ENCODE measurements at places on chromosomes 11 and 22.

DNA sequence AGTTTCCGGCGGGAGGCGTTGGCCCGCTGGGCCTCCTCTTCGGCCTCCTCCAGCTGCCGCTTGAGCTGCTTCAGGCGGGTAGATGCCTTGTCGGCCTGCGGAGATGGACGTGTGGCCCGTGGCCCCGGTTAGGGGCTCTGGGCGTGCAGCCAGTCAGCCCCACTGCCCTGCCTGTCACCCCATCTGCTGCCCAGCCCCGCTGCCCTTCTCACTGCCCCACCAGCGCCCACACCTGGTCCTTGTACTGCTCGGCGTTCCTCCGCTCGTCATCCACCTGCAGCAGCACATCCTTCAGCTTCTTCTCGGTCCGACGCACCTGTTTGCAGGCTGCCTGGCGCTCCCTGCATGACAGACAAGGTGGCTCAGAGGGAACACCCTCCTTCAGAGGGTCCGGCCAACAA is 31.2 kb downstream of the APOL1 start:
- DNase-seq: no peak

DNA sequence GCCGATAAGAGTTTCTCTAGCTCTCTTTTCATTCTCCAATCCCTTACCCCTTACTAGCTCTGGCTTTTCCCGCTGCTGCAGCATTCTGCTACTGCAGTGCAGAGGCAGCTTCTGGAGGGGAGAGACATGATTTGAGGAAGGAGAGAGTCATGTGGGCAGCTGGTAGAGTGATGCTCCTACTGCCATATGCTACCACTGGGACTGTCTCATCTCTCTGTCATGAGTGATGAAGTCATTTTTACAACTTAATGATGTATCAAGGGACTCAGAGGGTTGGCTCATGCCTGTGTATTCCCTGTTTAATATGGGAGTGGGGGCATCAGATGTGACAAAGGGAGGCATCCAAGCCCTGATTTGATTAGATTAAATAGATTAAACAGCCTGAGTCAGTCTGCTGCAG is 11.3 kb downstream of the SLC17A6 start:
- DNase-seq: no peak

DNA sequence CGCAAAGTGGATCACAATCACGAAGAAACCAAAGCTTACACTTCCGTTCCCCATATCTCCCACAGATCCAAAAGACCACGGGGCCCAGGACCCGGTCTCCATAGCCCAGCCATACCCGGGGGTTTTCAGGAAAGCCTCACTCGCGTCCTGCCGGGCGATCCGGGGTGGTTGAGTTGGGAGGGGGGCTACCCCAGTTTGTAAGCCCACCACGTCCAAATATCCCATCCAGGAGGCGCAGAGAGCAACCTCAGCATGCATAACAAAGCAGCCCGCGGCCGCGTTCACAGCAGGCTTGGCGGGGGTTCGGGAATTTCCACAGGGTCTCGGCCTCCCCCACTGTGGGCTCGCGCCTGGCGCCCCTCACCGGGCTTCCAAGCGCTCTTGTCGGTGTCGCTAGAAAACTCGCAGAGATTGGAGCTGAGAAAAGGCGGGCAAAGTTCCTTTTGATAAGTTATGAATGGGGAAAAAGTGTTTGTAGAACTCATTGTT is 9.5 kb downstream of the SDF2L1 start:
- no peak for DNase-seq

- DNase-seq: no peak
Observed at GRCh38 chr11:33263549-33263948, 6.4 kb downstream of the HIPK3 start.

GRCh38 chr22:20299746-20300136 is 20.1 kb downstream of the DGCR6L start:
- peak; percentile 26 for DNase-seq

DNA sequence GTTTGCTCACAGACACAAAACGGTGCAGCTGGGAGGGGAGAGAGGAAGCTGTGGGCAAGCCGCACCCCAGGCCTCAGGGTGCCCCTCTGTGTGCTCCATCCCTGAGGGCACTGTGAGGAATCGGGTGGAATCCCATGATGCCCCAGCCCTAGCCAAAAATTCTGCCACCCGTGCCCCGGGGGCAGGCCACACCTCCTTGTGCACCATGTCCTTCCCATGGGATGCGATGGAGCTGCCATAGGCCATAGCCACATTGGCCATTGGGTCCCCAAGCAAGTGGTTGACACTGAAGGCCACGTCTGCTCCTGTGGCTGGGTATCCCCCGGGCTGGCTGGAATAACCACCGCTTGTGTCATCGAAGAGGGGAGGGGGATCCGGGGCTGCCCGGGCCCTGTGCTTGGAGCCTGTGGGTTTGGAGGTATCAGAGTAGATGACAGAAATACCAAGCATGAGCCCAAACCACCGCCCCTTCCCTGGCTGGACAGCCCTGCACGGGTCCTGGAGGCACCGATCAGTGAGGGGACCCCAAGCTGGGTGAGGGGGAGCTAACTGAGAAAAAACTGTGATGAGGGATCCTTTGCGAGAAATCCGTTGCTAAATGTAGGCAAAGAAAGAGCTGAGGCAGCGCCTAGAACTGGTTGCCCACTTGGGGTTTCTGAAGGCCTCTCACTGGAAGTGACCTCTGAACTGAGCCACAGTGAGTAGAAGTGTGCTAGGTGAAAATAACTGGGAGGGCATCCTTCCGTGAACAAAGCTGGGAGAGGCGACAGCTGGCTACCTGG is 863 bp downstream of the YIF1A start:
- no peak for DNase-seq

GRCh38 chr22:38745676-38746460 is 9.9 kb downstream of the SUN2 start:
- no peak for DNase-seq

GRCh38 chr11:102254047-102254446 is 63.2 kb upstream of the BIRC3 start:
- no peak for DNase-seq
